BE2C (cell line): ENCODE measurements at places on chromosomes 7 and 10.

DNA sequence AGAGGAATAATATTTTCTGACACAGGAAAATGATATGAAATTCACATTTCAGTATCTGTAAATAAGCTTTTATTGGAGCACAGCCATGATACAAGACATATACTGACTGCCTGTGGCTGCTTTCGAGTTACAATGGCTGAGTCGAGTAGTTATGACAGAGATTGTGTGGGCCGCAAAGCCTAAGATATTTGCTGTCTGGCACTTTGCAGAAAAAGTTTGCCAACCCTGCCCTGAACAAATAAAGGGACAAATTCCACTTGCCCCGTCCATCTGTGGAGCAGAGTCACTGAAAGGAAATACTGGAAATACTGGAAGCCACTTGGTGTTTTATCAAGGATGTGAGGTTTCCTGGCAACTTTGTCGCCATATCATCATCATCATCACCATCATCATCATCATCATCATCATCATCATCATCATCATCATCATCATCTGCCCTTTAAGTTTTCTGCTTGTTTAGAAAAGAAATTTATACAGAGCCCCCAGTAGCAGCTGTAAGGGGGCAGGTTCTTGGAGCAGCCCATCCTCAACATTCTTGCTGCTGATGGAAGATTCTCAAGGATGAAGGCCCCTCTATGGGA lies 85.8 kb downstream of the TCF7L2 start:
- DNase-seq, result no peak

DNA sequence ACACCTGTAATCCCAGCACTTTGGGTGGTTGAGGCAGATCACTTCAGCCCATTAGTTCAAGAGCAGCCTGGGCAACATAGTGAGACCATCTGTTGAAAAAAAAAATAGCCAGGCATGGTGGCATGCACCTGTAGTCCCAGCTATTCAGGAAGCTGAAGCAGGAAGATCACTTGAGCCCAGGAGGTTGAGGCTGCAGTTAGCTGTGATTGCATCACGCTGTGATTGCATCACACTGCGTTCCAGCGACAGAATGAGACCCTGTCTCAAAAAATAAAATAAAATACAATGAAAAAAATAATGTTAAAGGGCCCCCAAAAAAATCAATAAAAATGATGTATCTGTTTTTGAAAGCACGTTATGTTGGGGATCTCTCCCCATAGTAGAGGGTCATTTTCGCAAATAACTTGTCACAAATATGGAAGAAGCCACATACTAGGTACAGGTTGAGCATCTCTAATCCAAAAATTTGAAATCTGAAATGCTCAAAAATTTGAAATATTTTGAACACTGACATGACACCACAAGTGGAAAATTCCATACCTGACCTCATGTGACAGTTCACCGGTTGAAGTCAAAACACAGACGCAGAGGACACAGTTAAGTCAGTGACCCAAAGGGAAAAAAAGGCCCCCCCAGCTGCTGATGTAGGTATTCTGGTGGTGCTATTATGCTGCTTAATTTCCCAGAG lies 9.5 kb downstream of the CISD1 start:
- DNase-seq, result no peak

GRCh38 chr7:997404-998395 lies 14.7 kb downstream of the CYP2W1 start:
- DNase-seq, result no peak

DNA sequence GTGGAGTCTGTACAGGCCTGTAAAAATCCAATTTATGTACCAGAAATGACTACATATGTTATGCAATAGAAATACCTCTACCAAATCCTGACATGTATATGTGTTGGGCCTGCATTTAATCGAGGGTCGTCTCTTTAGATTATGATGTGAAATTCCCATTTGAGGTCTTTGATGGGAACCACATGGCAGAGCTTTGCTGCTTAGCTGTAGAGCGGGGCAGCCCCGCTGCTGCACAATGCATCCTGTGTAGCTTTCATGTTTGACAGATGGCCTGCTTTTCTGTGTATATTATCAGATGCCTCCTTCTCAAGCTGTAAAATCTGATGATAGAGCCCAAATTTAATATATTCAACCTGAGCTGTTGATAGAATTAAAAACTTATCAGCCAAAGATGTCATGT lies 65.8 kb downstream of the RAB18 start:
- no peak for DNase-seq

- DNase-seq, result no peak
These were observed 228.7 kb upstream of the KLF6 start for GRCh38 chr10:4013651-4014121.

DNA sequence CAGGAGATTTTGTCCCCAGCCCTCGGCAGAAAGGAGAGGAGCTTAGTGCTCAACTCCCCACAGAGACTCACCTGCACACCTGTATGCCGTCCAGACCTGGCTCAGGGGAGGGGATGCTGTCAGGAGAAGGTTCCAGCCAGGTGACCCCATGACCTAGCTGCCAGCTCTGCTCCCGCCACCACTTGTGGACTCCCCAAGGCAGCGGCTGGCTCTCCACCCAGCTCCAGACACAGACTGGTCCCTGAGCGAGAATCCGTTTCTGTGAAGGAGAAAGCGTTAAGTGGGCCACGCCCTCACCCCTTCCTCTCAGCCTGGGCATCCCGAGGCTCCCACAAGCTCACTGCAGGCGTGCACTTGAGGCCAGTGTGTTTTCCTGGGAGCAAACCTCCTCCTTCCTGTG lies 76.4 kb downstream of the RGS10 start:
- DNase-seq, result no peak

- peak; percentile 62 for DNase-seq
These were observed 47.5 kb downstream of the CAMK2B start for GRCh38 chr7:44277851-44278250.
